NCI-H2227 treated with DMSO at 0.1 percent for 48 hours (cell line): ENCODE measurements at places on chromosomes 2 and 18.
A peak's percentile ranks its signal among the peaks of the same experiment; 100 is the strongest.

GRCh38 chr18:48700446-48700845 lies 161.6 kb downstream of the CTIF start:
- DNase-seq = no peak

GRCh38 chr2:20961858-20962257 lies 82.0 kb downstream of the APOB start:
- no peak for DNase-seq

GRCh38 chr2:117968722-117969121 lies 45.1 kb downstream of the CCDC93 start:
- DNase-seq = no peak

- DNase-seq = no peak
These were observed 195.7 kb downstream of the SMAD7 start for GRCh38 chr18:48754993-48755473.

DNA sequence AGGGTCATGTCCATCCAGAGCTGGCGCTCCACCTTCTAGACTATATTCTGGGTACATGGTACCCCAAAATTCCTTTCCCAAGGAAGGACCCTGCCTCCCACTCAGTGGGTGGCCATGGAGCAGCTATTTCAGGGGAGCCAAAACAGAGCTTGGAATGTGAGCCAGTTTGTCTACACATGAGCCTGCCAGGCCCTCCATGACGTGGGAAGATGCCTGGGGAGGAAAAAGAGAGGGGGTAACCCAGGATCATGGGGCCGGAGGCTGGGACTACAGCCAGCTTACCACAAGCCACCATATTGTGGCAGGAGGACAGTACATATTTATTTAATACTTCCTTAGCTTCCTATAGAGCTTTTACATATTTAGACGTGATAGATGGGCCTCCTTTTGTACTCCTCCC lies 414.7 kb upstream of the TNP1 start:
- no peak for DNase-seq

DNA sequence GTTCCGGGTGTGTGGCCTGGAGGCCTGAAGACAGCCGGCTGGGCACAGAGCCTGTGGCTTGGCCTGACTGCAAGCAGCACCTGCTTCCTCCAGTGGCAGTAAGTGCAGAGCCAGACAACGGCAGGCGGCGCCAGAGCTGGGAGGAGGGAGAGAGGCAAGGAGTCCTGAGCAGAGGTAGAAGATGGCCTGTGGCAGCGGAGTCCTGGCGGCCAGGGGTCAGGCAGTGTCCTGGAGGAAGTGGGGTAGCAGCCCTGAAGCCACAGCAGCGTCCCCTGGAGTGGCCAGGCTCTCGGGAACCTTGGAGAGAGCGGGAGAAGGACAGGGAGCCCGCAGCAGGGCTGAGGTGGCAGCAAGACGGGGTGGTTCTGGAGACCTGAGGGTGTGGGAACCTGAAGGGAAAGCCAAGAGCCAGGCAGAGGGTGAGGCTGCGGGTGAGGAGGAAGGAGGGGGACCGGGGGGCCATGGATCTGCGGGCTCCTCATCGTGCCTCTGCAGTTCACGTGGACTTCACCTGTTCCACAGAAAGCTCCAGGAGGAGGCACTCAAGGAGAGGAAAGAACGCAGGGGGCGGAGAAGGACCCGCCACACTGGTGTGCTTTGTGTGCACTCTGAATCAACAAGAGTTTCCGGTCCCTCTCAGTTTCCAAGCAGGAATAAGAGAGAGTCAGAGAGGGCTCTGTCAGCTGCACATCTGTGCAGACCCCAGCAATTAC lies 85.9 kb downstream of the USP40 start:
- peak; percentile 8 for DNase-seq

DNA sequence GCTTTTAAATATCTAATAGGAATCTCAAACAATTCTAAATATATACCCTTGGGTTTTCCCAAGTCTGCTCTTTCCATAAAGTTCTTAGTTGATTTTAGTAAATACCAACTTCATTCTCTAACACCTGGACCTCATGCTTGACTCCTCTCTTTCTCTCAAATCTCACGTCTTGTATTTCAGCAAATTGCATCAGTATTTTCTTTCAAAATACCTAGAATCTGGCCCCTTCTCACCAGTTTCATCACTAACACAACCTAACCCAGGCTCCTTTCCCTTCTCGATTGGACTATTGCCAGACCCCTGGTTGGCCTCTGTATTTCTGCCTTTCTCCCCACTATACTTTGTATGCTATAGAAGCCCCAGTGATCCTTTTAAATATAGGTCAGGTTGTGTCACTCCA lies 23.0 kb upstream of the FAM171B start:
- DNase-seq = no peak

DNA sequence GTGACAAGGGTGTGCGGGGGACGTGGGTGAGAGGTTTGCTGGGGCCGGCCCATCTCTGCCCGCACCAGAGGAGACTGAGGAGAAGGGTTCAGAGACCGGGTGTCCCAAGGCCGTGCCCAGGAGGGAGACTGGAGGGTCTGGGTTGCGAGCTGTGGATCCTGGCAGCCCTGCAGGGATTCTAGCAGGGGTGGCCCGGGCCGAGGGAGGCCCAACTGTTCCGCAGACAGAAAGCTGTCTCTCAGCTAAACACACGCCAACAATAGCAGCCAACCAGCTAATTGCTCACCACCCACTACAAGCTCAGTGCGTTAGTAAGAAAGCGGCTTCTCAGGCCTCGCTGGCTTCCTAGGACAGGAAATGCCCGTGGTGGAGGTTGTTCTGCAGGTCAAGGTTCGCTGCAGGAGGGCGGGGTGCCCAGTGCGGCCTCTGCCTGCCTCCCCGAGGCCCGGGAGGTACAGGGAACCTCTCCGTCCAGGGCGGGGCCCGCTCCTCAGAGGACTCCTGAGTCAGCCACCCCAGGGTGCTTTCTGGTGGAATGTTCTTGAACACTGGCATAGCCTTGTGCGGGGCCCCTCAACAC lies 282.0 kb upstream of the PXDN start:
- DNase-seq = no peak

DNA sequence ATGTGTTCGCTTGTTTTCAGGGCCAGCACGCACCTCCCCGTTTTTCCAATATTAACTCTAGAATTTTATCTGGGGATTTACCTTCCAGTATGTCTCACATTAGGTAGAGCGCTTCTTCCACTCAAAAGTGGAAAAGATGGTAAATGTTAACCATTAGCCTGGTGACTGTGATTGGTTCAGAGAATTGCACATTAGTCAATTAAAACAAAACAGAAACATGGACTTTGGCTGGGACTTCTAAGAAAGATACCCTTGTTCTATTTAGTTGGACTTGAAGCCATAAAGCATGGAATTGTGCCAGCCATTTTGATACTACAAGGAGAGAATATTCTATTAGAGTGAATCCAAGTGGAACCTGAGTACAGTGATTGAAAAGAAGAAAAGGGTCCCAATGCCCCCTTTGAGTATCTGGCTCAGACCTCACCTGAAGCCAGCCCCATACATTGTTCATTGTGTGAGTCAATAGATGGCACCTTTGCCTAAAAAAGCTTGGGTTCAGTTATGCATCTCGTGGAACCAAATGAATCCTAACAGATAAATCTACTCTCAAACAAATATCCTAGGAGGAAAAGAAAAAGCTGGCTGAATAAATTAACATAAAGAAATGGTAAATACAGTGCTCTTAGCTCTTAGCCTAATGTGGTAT lies 354.3 kb downstream of the IRS1 start:
- no peak for DNase-seq

DNA sequence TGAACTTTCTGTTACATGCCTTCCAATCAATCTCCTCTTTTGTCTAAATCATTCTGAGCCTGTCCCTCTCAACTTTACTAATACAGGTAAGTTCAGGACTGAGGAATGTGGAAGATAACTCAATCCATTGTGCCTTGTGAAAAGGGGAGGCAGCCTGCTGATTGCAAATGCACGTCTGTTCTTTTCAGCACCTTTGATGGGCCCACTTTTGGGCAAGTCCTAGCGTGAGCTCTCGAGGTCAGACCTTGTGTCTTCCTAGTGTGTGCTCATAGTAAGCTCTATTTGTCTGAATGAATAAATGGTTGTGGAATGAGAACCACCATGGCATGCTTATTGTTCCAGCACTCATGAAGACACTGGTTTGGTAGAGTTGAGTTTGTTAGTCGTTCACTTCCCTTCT lies 50.4 kb upstream of the REL start:
- DNase-seq = no peak

DNA sequence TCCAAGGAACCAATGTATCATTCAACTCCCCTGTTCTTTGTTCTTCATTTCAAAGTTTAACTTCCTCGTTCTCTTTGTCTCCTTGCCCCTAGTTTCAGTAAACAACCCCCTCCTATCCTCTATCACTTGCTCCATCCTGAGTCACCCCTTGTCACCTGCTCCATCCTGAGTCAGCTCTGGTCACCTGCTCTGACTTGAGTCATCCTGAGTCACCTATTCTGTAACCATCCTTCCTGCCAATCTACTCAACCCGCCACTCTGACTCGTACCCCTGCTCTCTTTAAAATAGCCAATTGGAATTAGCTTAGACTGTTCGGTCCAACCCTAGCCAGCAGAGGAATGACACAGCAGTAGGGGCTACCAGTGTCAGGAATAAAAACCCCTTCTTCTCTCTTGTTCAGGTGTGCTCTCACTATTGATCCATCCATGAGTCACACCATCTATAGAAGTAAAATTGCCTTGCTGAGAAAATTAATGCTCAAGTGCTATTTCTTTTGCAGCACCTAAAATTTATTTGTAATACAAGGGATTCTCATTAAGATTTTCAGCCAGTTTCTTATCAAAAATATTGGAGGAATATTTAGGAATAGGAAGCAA lies 326.8 kb downstream of the AKAIN1 start:
- no peak for DNase-seq

- DNase-seq = no peak
These were observed 171.4 kb downstream of the SETBP1 start for GRCh38 chr18:44851856-44852621.

GRCh38 chr2:224646242-224646846 lies 61.2 kb upstream of the CUL3 start:
- no peak for DNase-seq

DNA sequence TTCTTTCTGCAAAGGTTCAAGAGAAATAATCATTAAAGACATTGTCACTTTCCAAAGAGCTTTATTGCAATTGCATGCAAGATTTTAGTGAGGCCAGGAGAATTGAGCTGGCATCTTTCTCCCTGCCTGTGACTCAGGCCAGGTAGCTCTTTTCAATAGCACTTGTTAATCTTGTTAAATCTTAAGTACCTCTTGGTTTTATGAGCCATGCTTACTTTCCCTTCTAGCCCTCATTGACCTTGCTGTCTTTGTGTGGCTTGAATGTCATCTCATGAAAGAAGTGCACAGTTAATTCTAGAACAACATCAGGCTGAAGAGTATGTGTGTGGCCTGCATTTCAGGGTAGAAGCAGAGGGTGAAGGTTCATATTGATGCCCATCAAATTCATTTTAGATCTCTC lies 14.8 kb upstream of the LGALSL start:
- DNase-seq = no peak

- no peak for DNase-seq
These were observed 438.8 kb upstream of the CDH20 start for GRCh38 chr18:60894254-60894945.

- peak; percentile 69 for DNase-seq
These were observed at the start of gene ST8SIA3 for GRCh38 chr18:57352271-57352701. ST8SIA3 (plus strand) TSS chr18:57352557; CDS start chr18:57352847, 290 bp downstream.

DNA sequence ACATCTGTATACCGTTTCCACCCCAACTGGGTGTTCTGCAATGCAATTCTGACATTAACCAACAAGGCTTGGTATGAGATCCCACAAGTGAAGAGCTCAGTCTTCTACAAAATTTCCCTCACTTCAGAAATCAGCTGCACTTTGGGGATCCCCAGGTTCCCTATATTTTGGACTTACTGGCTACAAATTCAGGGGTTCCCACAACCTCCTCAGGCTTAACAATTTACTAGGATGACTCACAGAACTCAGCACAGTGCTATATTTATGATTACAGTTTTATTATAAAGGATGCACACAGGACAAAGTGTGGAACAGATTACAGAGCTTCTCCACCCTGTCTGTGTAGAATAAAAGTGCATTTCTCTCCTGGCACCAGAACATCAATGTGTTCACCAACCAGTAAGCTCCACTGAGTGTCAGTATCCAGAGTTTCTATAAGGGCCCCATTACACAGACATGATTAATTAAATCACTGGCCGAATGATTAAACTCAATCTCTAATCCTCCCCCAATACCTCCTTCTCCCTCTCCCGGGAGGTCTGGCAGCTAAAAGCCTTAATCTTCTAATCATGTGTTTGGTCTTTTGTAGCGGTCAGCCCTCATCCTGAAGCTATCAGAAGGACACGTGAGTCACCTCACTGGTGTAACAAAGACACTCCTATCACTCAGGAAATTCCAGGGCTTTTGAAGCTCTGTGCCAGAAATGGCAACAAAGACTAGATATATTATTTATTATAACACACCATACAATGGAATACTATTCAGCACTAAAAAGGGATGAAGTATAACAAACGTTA lies 84.6 kb downstream of the SLC66A3 start:
- DNase-seq = no peak

GRCh38 chr2:128636802-128637147 lies 318.1 kb upstream of the HS6ST1 start:
- no peak for DNase-seq

- DNase-seq = no peak
These were observed 691.9 kb upstream of the TMEFF2 start for GRCh38 chr2:192886636-192887035.

GRCh38 chr2:226607379-226607778 lies 192.2 kb downstream of the IRS1 start:
- DNase-seq = no peak

GRCh38 chr2:50084086-50084843 lies 930.0 kb upstream of the FSHR start:
- no peak for DNase-seq
